ENCODE measurements at places on chromosomes 12 and 14.

DNA sequence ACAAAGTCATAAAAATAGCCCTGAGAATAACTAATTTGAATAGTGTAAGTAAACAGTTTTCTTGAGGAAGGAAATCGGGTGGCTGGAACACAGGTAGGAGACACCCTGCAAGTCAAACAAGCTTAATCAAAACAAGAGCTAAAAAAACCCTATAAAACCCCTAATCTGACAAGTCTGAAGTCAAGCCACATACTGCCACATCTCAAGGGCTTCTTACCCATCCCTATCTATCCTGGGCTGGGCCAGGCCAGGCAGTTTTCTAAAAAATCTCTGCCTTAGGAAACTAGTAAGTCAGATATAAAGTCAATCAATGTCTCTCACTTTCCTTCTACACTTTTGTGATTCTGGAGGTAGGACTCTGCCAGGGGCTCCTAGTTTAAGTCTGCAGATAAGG, 15.3 kb downstream of the UBE2N start:
- no peak for DNase-seq

DNA sequence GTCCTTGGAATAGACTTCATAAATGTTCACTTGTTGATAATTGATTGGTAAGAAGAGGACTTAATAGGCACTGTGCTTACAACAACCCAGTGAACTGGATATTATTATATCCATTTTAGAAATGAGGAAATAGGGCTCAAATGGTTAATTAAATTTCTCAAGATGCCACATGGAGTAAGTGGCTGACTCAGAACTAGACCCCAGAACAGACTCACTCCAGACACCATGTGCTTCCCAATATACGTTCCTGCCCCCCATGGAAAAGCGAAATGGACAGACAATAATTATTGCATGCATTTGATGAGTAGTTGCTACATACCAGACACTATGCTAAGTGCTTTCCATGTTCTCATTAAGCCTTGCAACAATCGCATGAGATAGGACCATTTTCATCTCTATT, 895 bp upstream of the ANKS1B start:
- DNase-seq = no peak

DNA sequence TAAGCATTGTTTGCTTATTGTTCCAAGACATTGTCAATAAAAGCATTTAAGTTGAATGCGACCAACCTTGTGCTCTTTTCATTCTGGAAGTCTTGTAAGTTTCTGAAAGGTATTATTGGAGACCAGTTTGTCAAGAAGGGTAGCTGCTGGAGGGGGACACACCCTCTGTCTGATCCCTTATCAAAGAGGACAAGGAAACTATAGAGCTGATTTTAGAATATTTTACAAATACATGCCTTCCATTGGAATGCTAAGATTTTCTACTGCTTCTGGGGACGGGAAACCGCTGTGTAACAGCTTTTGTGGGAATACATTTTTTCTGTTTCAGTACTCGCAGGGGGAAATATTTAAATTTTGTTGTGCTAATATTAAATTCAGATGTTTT, 3.5 kb downstream of the FOS start:
- DNase-seq = no peak

- peak; percentile 51 for DNase-seq
These were observed 9.8 kb upstream of the HSP90AA1 start for GRCh38 chr14:102096569-102097188.

- DNase-seq = no peak
These were observed 678 bp downstream of the ZBTB25 start for GRCh38 chr14:64502887-64503433.

GRCh38 chr14:92900660-92901059, 22.3 kb upstream of the CHGA start:
- DNase-seq = no peak

DNA sequence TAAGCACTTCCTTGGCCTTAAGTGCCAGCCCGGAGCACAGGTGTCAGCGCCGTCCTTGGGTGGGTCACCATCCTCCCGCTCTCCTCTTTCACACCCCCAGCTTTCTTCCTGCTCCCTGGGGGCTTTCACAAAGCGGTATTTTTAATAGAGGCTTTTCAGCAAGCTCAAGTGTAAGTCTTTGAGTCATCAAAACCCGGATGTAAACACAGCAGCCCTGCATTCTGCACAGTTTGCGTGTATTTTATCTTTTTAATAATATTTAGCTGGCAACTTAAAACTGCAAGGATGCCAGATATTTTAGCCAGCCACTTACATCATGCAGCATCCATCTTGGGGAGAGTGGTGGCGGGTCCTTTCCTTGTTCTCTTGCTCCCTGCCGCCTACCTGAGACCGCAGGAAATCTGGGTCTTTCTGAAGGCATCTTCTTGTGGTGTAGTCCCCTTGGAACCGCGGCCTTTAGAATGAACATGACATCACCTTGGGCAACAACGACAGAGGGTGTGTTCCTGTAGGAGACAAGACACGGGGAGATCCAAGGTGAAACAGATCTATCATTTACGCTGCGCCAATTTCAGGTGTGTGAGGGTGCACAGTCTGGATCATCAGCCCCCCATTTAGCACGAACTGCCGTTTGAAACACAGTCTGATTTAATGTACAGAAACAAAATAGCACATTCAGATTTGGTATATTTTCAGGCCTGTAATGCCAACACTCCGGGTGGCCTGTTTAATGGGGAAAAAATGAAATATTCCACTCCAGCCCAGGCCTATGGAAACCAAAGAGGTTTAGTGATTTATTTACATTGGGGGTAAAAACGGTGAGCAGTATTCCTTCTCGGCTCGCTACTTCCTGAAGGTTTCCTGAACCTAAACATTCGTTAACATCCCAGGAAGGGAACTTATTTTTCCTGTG, 12.5 kb upstream of the IRF2BPL start:
- no peak for DNase-seq

GRCh38 chr12:3223601-3224529, 146.7 kb downstream of the TSPAN9 start:
- no peak for DNase-seq

DNA sequence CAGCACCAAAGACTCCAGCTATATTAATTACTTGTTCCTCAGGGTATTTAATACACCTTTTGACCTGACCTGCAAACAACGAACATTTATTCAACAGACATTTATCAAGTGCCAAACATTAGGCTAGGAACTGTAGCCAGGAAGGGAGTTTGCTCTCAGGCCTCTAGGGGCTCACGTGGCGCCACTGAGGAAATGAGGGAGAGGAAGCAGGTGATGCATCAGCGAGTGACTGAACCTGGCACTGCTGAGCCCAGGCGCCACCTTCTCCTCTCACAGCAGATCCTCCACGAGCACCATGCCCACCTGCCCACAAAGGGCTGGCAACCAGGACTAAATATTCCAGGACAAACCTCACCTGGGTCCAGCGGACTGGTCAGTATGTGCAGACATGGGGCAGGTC, 50.2 kb downstream of the SETD3 start:
- peak; percentile 17 for DNase-seq

DNA sequence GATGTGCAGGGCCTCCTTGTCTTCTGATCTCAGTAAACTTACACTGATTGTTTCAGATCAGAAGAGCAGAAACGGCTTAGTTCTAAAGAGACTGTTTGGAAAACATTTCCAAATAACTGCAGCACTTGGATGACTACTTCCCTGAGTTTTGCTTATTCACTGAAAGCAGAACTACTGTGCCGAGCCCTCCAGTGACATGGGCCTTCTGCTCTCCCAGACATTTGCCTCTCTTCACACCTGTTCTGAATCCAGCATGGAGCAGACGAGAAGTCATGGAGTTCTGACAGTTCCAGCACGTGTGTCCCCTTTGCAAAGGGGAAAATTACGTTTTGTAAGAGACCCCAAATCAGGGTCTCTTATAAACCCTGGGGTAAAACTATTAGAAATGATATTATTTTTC, 31.4 kb downstream of the ETNK1 start:
- no peak for DNase-seq

- no peak for DNase-seq
These were observed 982.0 kb upstream of the TMEM132C start for GRCh38 chr12:127284870-127285431.

GRCh38 chr12:76216585-76217472, 131.4 kb downstream of the BBS10 start:
- DNase-seq = no peak

GRCh38 chr14:81319314-81319713, 80.8 kb downstream of the STON2 start:
- no peak for DNase-seq

- DNase-seq = no peak
These were observed 31.5 kb upstream of the CRADD start for GRCh38 chr12:93645702-93646101.

DNA sequence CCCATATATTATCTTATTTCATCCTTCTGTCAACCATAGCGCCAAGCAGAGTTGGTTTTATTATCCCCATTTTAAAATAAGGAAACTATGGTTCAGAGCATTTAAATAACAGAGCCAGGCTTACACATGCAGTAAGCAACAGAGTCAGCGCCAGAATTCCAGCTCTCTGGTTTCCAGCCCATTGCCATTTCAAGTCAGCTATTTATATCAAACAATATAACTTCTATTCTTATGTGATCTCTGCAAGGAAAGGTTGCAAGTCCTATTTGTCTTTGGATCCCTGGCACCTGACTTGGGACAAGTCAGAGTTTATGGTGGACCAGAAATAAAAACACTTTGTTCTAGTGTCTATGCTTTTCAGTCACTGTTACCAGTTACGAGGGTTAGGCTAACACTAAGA, 174.1 kb upstream of the EEA1 start:
- DNase-seq = no peak

- DNase-seq = no peak
These were observed 217.1 kb downstream of the CHST11 start for GRCh38 chr12:104673696-104674482.

DNA sequence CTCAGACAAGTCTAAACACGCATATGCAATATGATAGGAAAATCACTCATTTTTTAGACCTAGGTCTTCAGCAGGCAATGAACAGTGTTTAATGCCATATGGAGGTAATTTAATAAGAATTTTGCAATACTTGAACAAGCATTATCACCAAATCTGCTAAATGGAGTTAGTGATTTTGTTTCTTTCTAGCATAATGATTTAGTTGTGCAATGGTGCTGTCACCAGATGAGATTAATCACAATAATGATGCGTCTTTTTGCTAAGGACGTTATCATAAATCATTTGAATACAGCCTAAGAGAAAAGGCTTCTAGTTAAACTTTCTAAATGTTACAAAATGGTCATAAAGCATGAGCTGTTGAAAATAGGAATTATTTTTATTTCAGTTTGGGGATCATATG, 170.0 kb upstream of the SLC16A7 start:
- DNase-seq = no peak

DNA sequence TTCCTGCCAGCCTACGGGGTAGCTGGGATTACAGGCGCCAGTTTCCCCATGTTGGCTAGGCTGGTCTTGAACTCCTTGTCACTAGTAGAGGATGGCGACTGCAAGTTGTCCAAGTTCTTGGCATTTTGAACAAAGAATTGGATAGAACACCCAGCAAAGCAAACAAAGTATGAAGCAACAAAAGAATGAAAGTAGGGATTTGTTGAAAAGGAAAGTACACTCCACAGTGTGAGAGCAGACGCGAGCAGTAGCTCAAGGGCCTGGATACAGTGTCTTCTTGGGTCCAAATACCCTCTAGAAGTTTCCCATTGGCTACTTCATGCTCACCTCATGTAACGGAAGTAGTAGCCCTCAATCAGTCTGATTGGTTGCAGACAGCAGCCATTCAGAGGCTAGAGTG, 152.2 kb downstream of the CCER1 start:
- DNase-seq = no peak

GRCh38 chr14:34966413-34966812, 16.4 kb upstream of the SRP54 start:
- DNase-seq = no peak

DNA sequence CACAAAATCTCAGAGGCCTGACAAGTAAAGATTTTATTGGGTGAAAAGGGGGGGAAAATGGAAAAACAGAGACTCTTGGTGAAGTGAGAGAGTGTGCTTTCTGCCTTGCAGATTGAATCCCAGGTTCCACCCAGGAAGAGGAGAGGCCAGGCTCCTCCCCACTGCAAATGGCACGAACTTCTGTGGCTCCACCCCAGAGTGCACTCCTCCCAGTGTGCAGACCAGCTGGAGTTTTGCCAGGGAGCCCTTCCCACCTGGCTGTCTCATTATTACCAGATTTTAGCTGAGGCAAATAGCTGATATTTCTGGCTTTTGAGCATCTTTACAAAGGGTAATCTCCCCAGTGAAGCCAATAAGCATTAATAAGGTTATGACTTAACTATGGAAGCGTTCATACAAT, 51.9 kb downstream of the TESPA1 start:
- DNase-seq = no peak

DNA sequence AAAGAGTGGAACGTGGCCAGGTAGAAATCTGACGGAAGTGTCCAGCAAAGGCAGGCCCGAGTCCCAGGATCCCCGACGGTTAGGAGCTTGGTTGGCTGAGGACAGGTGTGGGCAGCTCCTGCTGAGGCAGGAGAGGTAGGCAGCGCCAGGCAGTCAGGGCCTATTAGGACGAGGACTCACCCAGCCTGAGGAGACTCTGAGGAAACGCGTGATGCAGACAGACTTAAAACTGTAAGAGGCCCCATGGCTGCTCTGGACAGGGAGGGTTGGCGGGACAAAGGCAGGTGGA, 255.7 kb upstream of the SFSWAP start:
- no peak for DNase-seq

All from activated T-cell treated with anti-CD3 and anti-CD28 coated beads for 48 hours (primary cell).